ENCODE measurements at places on chromosomes 6 and 20. TPM values are rescaled to one million over a fixed set of nuclear protein-coding genes. Genes with fewer than 3 reads are reported as not detected.

Gene LHFPL5
- 0.07 TPM for polyA plus RNA-seq

Gene C6orf52
- 3.4 TPM for polyA plus RNA-seq

Gene FHL5
- polyA plus RNA-seq: 0.12 TPM

Gene OXT
- polyA plus RNA-seq: 1.0 TPM

Gene MYCT1
- polyA plus RNA-seq: 16.2 TPM

Gene DUSP22
- polyA plus RNA-seq: 23.4 TPM

Gene PTPRK
- 51.2 TPM for polyA plus RNA-seq

Gene MYL9
- 219 TPM for polyA plus RNA-seq

Gene HSPA1B
- polyA plus RNA-seq: 158 TPM

Gene SLC35D3
- polyA plus RNA-seq: not detected

Gene CTCFL
- 2.2 TPM for polyA plus RNA-seq

Gene BMP5
- 2.9 TPM for polyA plus RNA-seq

Gene NKAIN4
- 41.1 TPM for polyA plus RNA-seq

Gene C6orf15
- polyA plus RNA-seq: not detected

Gene CFAP61
- polyA plus RNA-seq: 2.8 TPM

Gene EBF4
- polyA plus RNA-seq: 35.2 TPM

Gene MUC22
- polyA plus RNA-seq: not detected

Gene ANKRD60
- not detected for polyA plus RNA-seq

Gene C20orf141
- not detected for polyA plus RNA-seq

Gene CFB
- 8.4 TPM for polyA plus RNA-seq

Gene PTPN1
- polyA plus RNA-seq: 35.7 TPM

Gene ADGRF1
- 39.5 TPM for polyA plus RNA-seq

Gene NKAPL
- polyA plus RNA-seq: 2.3 TPM

Gene SRSF12
- polyA plus RNA-seq: 12.2 TPM

Gene APOBEC2
- polyA plus RNA-seq: 0.71 TPM

Gene WFDC2
- polyA plus RNA-seq: 205 TPM

Gene PTGIS
- 34.6 TPM for polyA plus RNA-seq

Gene SRF
- polyA plus RNA-seq: 29.0 TPM

Gene SH3BGRL2
- 31.0 TPM for polyA plus RNA-seq

Gene TOX2
- polyA plus RNA-seq: 5.1 TPM

Gene HLA-DOB
- 0.31 TPM for polyA plus RNA-seq

Gene CGA
- polyA plus RNA-seq: not detected

Gene TNXB
- polyA plus RNA-seq: 4.3 TPM

Gene OR2H1
- polyA plus RNA-seq: not detected

Gene CLVS2
- 0.30 TPM for polyA plus RNA-seq

Gene ANGPT4
- polyA plus RNA-seq: 0.18 TPM
